ENCODE measurements at places on chromosomes 4 and X.

- DNase-seq = no peak
Measured at GRCh38 chrX:153778684-153779101, 2.1 kb upstream of the SRPK3 start.

DNA sequence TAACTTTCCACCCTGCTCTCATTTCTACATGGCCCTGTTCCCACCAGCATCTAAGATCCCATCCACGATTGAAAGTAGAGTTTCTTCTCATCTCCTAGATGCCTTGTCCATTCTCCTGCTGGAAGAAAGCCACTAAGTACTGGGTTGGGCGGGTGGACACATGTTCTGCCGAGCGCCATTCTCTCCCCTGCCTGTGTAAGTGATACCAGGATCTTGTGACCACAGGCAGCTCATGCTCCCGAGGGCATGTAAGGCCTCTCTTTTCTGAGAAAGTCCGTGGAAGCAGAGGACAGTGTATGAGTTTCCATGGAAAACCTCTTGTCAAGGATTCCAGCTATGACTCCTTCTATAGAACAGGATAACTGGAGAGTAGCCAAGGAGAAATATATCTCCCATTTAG, 3.3 kb upstream of the SLC25A4 start:
- DNase-seq = no peak

- DNase-seq = no peak
Measured at GRCh38 chr4:59570860-59571476, 1629.2 kb upstream of the ADGRL3 start.

DNA sequence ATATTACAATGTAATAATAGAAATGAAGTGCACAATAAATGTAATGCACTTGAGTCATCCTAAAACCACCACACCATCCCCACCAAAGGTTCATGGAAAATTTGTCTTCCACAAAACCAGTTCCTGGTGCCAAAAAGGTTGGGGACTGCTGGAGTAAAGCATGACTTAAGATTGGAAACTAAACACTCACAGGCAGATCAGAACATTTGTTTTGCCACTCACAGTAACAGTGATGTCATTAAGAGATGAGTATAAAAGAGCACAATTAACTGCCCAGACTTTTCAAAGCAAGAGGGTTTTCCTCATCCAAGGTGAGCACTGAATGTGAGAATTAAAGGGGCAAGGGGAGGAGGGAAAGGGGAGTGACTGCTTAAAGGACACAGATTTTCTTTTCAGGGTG, 35.6 kb downstream of the MAP7D3 start:
- no peak for DNase-seq

GRCh38 chr4:26253968-26254367, 66.8 kb upstream of the RBPJ start:
- DNase-seq = no peak

- DNase-seq = no peak
Measured at GRCh38 chr4:103289186-103289585, 91.0 kb upstream of the CENPE start.

DNA sequence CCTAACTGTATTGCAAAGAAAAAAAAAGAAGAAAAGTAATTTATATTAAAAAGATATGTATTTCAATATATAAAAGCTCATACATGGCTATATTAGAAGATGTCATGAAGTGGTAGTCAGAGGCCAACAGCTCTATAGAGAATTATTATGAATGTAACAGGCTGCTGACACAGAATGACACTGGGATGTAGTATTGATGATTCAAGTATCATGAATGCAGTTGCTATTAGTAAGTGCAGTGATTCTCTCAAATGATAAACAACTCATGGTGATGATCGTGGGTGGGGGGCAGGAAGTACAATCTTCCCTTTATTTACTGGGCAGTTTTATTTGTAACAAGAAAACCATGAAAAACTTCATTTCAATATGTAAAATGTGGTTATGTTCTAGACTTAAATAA, 124.6 kb downstream of the COL4A6 start:
- DNase-seq = no peak

DNA sequence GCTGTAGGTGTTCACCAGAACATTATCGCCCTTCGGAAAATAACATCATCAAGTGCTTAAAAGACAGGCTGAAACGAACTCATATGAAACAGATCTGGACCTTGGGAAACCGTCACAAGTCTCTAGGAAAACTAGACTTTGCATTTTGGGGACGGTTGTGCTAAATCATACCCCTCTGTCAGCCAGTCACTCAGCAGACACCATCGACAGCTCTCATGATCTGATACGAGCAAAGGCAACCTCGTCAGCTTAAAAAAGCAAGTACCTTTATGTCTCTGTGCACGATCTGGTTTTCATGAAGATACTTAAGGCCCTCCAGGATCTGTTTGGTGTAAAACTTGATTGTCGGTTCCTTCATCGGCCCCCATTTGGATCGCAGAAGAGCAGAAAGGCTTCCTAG, 48.4 kb downstream of the PDHA1 start:
- DNase-seq = no peak

DNA sequence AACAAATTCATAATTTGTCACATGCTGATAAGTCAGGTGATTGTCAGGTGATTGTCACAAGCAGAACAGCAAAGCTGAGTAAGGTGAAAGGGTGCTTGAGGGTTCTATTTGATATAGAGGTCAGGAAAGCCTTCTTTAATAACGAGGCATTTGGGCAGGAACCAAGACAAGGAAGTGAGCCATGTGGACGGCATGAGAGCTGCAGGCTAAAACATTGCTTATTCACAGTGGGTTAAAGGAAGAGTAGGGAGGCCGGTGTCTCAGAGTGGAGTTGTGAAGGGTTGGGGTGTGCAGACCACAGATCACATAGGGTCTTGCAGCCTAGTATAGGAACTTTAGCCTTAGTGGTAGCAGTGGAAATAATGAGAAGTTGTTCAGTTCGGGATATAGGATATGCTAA, 31.3 kb upstream of the CYP2U1 start:
- DNase-seq = no peak

DNA sequence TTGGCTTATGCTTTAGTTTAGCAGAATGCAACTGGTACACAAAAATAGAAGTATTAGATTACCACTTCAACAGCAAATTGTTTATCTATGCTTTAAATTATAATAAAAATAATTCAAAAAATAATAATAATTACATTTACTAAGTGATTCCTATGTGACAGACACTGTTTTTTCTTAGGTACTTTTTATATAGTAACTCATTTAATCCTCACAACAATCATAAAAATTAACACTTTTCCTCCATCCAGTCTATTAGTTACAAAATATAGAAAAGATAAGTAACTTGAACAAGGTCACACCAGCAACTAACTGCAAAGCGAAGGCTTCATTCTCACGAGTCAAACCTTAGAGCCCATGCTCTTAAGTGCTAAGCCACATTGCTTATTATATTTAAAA, 155.2 kb downstream of the PDGFC start:
- DNase-seq = no peak

DNA sequence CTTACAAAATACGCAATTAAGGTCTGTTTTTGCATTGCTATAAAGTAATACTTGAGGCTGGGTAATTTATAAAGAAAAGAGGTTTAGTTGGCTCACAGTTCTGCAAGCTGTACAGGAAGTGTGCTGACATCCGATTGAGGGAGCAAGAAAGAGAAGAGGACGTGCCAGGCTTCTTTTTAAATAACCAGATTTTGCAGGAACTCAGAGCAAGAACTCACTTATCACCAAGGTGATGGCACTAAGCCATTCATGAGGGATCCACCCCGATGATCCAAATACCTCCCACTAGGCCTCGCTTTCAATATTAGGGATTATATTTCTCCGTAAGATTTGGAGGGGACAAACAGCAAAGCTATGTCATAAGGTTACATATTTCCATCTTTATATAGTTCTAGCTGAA, 456.7 kb downstream of the GLUD2 start:
- DNase-seq = no peak

Data from cerebellum (tissue), 4 donors.